ENCODE measurements at places on chromosomes 16 and 17.

DNA sequence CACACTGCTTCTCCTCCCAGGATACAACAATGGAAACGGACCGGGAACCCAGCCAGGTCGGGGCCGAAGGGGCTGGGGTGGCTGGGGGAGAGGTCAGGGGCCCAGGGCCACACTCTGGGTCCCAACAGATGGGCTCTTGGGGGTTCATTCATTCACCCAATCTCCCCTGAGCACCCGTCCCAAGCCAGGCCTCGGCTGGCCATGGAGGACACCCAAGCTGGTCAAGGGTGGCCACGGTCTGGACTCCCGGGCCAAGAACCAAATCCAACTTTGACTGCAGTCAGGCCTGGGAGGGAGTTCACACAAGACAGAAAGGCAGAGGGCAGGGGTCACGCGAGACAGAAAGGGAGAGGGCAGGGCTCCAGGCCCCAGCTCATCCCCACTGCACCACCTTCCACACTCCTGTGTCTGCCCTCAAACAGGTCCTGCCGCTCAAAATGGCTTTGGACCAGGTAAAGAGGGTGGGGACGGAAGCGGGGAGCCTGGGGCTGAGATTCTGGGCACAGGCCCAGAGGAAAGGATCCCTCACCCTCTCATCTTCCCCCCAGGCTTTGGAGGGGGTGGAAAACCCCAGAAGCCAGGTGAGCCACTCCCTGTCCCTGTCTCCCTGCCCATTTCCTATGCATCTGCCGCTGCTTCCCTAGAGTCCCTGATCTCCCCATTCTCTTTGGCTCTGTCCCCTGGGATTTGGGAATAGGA lies 12.3 kb upstream of the PKMYT1 start:
- DNase-seq = no peak

GRCh38 chr16:82660966-82661365 lies 34.2 kb downstream of the CDH13 start:
- DNase-seq = no peak

- DNase-seq = no peak
Measured at GRCh38 chr16:22327446-22327775, 30.2 kb downstream of the POLR3E start.

- DNase-seq = no peak
Measured at GRCh38 chr16:19879241-19879792, 5.3 kb downstream of the GPRC5B start.

DNA sequence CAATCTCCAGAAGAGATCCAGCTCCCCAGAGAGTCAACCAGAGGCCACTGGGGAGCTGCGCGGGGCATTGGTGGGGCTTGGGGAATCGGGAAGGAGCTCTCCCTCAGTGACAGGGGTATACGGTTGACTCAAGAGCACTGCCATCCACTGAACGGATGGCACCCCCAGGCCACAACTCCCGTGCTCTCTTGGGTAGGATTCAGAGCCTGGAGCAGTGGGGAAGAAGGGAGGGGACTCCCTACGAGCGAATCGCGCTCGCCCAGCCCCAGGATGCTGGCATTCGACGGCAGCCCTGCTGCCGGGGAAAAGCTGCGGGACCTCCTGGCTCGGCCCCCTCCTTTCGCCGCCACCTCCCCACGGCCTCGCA lies 473 bp upstream of the TPPP3 start:
- DNase-seq = no peak

GRCh38 chr16:51655249-51655648 lies 504.2 kb upstream of the SALL1 start:
- no peak for DNase-seq

DNA sequence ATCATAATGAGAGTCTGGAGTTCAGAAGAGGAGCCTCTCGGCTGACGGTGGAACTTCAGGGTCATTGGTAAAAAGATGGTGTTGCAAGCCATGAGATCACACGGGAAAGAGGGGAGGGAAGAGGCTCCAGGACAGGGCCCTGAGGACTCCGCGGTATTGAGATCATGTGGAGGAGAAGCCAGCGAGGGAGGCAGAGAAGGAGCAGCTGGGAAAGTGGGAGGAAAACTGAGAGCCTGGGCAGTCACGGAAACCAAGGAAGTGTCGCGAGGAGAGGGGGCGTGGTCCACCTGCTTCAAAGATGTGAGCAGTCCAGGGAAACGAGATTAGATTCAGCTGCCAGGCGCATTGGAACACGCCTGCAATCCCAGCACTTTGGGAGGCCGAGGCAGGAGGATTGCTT lies 27.7 kb upstream of the SBK1 start:
- peak; percentile 3 for DNase-seq

- DNase-seq = no peak
Measured at GRCh38 chr16:27485126-27485525, 64.6 kb downstream of the GTF3C1 start.
